Stimulated activated CD8-positive, alpha-beta memory T cell treated with anti-CD3 and anti-CD28 coated beads, Interleukin-15, amount 100 ng/mL, for 4 hours (primary cell): ENCODE measurements at places on chromosomes 12 and 14.

GRCh38 chr12:89368391-89368790 is 16.1 kb upstream of the DUSP6 start:
- DNase-seq = no peak

GRCh38 chr14:75631453-75631831 is 29.2 kb downstream of the ERG28 start:
- DNase-seq = no peak

DNA sequence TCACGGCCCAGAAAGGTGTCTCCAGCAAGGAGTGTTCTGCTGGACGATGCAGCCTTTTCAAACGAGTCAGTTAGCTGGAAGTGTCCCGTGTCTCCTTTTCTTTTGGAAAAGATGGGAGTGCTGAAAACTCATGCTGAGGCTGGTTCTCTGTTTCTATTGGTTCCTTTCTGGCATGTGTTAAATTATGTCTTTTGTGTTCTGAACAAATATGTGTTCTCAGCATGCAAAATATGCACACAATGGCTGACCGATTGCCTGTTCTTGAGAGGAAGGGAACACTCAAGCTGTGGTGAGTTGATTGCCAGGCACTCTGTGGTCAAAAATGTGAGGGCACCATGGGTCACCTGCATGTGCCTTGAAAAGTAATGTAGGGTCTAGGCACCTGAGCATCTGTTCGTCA is 181.3 kb downstream of the CACNA1C start:
- DNase-seq = no peak

- no peak for DNase-seq
Observed at GRCh38 chr12:48961331-48961730, 4.0 kb upstream of the ARF3 start.

- DNase-seq = no peak
Observed at GRCh38 chr14:91509878-91510170, 286 bp downstream of the PPP4R3A start.

- DNase-seq = no peak
Observed at GRCh38 chr12:126117502-126117901, 1052.3 kb downstream of the AACS start.

DNA sequence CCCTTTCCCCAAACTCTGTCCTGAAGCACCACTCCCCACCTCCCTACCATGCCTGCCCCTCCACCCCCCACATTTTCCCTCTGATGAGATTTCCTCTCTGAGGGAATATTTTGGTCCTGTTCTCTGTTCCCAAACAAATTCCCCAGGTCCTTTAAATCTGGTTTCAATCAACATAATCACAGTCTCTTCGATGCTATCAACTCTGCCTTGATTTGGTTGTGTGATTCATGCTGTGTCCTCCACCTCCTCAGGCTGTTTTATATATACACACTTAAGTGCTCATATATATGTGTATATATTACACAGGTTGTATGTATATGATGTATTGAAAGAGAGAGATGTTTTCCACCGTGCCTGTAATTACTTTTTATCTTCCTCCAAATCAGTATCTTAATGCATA is 36.0 kb downstream of the NTF3 start:
- no peak for DNase-seq

GRCh38 chr12:132543298-132544079 is 53.5 kb downstream of the FBRSL1 start:
- DNase-seq = no peak
